Activated CD4-positive, CD25-positive, alpha-beta regulatory T cell (primary cell): ENCODE measurements at places on chromosomes 3 and 15.

DNA sequence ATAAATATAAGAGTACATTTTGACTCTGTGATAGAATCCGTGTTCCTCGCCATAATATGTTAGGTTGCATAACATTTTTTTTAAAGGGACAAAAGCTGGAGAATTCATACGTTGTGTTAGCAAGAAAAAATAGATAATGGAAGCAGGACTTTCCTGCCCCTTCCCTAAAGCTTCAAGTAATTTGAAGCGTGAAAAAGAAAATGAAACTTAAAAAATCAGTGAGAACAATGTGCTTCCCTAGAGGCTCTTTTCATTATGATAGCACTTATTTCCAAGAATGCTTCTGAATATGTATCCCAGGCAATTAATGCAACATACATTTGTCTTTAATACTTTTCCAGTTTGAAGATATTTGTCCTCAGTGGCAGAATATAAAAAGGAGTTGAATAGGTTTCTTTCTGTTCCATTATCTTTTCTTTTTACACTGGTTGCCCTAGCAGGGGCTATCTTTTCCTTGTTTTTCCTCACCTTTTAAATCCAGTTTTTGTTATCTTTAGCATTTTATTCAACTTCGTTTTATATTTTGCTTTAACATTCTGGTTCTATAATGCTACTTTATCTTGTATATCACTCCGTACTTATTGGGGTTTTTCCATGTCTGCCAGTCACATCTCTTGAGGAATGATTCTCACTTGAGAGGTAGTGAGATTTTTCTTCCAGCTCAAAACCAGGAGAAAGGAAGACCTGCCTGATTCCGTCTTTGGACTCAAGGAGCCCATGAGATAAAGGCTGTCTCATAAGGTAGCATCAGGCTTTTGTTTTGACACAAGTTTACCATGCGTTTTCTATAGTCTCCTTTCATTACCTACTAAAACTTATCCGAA is 113.8 kb downstream of the MBNL1 start:
- DNase-seq, result no peak

DNA sequence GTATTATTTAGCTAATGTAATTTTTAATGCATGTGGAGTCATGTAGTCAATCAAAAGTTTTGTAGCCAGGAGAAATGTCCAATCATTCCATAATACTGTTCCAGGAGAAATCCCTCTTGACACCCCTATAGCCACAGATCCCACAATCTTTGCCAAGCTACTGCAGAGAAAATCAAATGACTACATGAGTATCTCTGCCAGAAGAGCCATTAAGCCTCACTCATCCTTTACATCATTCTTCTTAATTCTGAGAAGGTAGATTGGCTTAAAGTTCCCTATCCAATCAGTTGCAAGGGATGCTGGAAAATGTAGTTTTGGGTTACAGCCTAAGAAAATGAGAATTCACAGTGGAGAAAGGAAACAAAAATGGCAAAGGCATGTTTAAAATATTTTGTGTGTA is 502.1 kb downstream of the ZBBX start:
- no peak for DNase-seq

GRCh38 chr3:135860761-135861160 is 104.8 kb upstream of the PPP2R3A start:
- DNase-seq, result no peak

GRCh38 chr3:50660386-50660785 is 14.3 kb upstream of the DOCK3 start:
- no peak for DNase-seq

- DNase-seq, result no peak
These were observed 25.7 kb downstream of the ZMAT3 start for GRCh38 chr3:179045719-179046402.

DNA sequence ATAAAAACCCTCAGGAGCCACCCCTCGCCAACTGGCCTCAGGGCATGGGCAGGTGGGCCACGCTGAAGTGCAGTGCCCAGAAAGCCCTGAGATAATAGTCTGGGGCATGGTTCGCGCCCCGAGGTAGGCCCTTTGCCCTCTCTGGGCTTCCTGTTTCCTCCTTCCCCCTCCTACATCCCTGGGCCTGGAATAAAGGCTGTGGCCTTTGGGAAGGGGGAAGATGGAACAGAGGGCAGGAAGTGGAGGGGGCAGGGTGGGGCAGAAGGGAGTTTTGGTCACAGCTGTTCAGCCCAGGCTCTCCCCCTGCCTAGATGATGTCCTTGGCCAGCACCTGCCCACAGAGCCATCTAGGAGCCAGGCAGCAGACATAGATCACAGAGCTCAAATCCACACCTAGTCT is 11.3 kb downstream of the CSRNP1 start:
- DNase-seq, result no peak

DNA sequence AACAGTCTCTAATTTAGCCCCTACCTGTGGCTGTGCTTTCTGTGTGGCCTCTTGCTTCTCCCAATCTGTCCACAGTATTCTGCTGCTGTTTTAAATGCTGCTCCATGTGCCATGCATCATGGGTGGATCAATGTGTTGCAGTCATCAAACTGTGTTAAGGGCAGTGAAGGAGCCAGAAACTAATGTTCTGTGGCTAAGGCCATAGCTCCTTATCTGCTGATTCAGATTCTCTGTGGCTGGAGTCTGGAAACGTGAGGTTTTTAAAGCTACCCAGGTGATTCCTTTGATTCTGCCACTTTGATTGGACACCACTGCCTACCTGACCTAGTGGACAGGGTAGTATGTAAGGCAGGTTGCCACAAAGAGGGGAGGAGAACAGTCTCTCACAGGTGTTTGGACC is 44.8 kb downstream of the MORC1 start:
- DNase-seq, result no peak

DNA sequence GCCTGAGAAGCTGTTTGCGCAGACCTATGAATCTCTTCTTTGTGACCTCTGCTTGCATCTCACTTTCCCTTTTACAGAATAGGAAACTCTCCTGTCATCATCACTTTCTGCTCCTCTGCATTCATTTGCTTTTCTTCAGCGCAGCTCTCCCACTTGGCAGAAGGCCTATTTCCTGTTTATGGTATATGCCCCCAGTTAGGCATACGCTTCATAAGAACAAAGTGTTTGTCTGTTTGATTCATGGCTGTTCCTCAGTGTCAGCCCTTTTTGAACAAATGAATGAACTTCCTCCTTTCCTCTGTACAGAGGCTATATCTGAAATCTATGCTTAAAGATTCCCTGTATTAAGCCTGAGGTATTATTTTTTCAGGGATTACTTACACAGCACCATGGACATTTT is 1216.9 kb upstream of the GBE1 start:
- DNase-seq, result no peak

- DNase-seq, result no peak
These were observed 12.2 kb downstream of the CGNL1 start for GRCh38 chr15:57388464-57388863.

- no peak for DNase-seq
These were observed 52.5 kb downstream of the CEMIP start for GRCh38 chr15:80831606-80832224.

GRCh38 chr15:71447328-71448250 is 332.3 kb downstream of the THSD4 start:
- no peak for DNase-seq

GRCh38 chr3:150682279-150682678 is 21.4 kb downstream of the ERICH6 start:
- DNase-seq, result no peak

GRCh38 chr3:160409812-160410610 is 10.6 kb downstream of the SMC4 start:
- DNase-seq, result no peak

DNA sequence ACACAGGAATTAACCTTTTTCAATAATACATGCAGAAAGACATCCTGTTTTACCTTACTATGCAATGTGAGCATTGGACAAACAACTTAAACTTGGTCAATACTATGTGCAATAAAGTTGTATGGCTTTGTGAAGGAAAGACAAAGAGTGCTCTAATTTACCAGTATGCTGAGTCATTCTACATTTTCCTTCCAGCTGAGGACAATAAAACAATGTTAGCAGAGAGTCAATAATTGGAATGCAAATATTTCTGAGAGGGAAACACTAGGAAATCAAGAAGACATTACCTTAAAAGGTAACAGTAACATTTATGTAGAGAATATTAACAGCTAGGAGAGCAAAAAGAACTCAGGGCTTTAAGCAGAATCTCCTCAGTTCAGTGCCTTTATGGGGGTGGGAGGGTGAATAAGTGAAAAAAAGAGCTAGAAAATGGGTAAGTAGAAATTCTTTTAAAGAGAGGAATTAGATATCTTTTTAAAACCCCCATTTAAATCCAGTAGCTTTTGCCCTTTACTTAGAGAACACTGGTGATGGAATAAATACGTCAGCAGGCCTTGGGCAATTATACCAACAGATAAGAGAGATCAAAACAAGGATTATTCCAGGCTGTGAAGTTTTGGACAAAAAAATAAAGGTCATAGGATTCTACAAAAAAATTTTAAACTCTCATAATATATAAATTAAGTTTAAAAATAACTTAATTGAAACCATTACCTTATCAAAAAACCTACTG is 11.6 kb upstream of the HGD start:
- DNase-seq, result no peak

- no peak for DNase-seq
These were observed 981.2 kb downstream of the NSUN3 start for GRCh38 chr3:95044101-95044500.

- DNase-seq, result no peak
These were observed 4.4 kb upstream of the BRPF1 start for GRCh38 chr3:9727041-9727595.

DNA sequence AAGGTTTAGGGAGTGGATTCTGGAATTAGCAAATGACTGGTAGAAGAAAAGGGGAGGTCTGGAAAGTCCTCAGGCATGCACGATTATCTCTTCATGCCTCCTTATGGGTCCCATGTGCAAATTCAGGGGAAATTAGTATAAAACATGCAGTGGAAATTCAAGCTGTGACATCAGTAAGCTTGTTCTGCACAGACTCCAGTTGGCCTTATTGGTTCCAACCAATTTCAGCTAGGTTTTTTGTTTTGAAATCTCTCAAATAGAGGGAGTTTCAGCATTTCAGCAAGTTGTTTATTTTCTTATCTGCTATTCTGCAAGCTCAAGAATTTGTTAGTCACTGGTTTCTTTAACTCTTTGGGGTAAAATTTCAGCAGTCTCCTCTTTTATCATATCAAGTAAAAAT is 774 bp upstream of the TMCO5A start:
- DNase-seq, result no peak

DNA sequence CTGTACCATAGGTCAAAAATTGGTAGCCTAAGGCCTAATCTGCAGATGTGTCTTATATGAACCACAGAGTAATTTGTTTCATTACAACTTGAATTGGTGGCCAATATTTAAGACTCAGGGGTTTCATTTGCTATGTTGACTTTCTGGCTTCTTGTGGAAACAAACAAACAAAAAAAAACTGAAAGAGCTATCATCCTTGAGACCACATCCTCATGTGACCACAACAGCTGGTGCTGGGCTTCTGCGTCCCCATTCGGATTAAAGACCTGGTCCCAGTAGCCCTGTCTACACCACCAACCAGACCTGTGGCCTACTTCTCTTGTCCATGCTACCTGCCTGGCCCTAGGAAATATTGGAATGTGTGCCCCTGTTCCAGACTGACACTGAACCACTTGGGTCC is 61.7 kb downstream of the STRIT1 start:
- no peak for DNase-seq

GRCh38 chr3:94305835-94306611 is 243.2 kb downstream of the NSUN3 start:
- DNase-seq, result no peak

GRCh38 chr3:185049710-185050109 is 103.2 kb downstream of the C3orf70 start:
- no peak for DNase-seq

- DNase-seq, result no peak
These were observed 450.6 kb downstream of the TUSC7 start for GRCh38 chr3:117160176-117160575.

DNA sequence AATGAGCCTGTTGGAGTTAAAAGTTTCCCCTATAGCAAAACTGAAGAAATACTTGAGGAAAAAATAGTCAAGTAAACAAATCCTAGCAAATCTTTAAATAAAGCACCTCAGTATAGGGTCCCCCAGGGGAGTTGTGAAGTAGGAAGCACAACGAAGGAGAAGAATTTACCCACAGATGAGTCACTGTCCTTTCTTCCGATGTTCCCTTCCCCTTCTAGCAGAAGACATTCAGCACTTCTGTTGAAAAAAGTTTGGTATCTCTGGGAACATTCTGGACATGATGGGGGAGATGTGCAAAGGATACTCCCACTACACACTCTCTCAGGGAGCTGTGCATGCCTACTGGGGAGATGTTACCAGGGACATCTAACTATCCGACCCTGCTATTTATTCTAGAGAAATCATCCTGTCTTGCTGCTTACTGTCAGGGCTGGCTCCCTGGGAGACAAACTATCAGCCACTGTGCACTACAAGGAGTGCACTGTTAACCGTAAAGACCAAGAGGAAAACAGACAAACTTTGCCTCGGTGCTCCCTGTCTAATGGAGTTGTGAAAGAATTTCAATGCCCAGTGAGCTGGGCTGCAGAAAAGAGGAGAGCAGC is 93.8 kb downstream of the RFTN1 start:
- no peak for DNase-seq

DNA sequence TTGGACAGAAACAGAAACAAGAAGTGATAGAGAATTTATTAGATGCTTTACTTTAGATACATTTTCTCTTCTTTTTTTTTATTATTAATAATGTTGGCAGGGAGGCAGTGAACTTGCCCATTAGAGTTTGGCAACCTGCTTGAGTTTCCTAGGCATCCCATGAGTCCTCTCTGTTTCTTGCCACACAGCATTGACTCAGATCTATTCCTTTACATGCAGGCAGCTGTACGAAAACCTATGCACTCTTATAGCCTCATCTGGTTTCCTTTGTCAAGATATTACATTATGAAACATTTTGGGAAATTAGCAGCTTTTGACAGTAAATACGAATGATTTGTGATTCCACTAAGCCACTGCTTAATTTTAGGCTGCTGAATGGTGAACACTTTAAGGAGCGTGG is 23.3 kb downstream of the IL1RAP start:
- no peak for DNase-seq

DNA sequence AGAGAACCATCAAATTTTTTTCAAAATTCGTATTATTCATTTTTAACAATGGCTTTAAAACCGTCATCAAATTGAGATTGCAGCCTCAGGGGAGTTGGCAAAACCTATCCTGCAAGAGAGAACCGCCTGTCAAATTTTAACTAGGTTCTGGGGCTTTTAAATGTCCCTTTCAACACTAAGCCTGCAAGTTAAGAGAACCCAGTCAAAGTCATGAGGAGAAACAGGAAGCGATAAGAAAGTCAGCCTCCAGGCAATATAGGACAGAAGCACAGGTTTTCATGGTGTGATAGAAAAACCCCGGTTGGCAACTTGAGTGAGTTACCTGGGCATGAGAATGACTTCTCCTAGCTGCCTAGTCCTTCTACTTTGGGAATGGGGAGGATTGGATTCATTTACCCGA is 59.8 kb downstream of the CPNE4 start:
- DNase-seq, result no peak
